Non-pigmented ciliary epithelial cell (primary cell): ENCODE measurements at places on chromosomes 1 and 21.

GRCh38 chr1:30388386-30388785 lies 335.0 kb downstream of the MATN1 start:
- DNase-seq, result no peak

- no peak for DNase-seq
Observed at GRCh38 chr1:245768596-245768995, 613.8 kb downstream of the KIF26B start.

DNA sequence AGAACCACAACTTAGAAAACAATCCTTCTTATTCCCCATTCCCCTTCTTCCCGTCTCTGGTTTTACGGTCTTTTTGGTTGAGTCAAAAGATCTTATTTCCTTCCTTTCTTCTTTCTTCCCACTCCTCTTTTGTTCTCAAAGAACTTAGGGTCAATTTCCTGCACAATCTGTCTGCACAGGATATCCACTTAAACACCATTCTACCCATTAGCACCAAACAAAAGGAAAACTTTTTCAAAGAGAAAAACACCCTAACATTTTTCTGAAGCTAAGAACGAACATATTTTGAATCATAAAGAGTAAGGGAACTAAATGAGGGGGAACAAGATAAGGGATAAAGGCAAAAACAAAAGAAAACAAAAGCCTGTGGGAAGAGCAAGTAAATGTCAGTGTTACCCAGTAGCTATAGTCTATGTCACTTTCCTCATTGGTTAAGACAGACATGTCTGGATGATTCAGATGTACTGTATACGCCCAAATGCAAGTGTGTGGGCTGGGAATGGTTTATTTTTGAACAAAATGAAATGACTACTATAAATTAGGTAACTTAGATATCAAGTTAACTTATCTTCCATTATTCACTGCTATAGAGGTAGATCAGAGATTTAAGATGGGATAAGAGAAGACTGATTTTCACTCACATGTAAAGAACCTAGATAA lies 59.9 kb downstream of the TOR3A start:
- no peak for DNase-seq

GRCh38 chr1:70075761-70076160 lies 129.6 kb downstream of the LRRC40 start:
- no peak for DNase-seq

- no peak for DNase-seq
Observed at GRCh38 chr1:212520746-212521145, 87.8 kb upstream of the ATF3 start.

GRCh38 chr1:14728516-14728915 lies 130.0 kb downstream of the KAZN start:
- no peak for DNase-seq

- DNase-seq, result no peak
Observed at GRCh38 chr21:45328198-45329091, 40.8 kb upstream of the POFUT2 start.

DNA sequence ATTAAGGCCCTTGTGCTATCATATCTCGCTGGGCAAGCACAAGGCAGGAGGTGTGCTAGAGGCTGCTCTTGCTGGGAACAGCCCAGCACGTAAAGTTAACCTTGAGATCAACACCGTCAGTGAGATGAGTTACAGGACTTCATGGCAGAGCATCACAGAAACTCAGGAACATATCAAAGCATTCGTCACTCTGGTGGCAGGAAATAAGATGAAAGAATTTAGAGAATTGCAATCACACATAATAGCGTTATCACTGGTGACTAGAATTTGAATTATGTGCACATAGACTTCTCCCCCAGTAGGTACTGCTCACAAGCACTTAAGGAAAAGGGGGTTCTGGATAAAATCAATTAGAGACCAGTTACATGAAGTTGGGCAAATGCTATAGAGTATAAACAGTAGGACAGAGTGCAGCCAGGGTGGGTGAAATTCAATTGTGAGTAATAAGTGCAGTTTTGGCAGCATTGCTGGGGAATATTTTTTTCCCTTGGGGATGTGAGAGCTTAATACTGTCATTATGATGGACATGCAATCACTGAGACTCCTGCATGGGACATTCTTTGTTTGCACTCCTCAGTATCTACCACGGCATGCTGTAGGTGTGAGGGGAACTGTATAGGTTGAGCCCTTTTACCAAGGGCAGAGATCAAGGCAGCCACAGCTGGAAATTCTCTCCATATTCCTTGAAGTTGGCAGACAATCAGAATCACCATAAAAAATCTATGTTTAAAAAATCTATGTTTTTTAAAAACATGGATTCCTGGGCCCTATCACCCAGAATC lies 44.2 kb upstream of the ARHGAP29 start:
- DNase-seq, result no peak

DNA sequence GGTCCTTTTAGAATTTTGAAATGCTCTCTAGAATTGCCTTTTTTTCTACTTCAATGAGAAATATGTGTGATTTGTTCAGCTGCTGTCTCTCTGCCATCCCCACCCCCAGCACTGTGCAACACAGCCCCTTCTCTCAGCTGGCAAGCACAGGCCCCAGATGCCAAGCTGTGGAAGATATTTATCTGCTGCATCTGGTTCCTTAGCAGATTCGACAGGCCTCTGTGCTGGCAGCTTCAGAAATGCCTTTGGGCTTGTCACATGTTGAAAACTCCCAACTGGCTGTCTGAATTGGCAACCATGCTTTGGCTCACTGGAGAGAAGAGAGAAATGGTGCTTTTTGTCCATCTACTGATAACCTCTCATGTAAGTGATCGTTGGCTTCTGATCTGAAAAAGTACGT lies 206.7 kb upstream of the C1orf87 start:
- no peak for DNase-seq

DNA sequence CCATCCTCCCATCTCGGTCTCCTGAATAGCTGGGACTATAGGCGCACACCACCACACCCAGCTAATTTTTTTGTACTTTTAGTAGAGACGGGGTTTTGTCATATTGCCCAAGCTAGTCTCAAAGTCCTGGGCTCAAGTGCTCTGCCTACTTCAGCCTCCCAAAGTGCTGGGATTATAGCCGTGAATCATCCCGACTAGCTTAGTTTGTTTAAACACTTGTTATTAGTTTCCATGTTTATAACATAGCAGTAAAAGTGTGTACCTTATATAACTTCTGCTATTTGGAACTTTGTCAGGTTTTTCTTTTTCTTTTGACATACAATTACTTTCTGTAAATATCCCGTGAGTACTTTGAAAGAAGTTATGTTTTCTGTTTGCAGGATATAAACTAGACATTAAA lies 60.6 kb upstream of the C1orf21 start:
- DNase-seq, result no peak
